ENCODE measurements at places on chromosomes 11 and 22.

- no peak for DNase-seq
- no peaks in the 10 kb centered on the region for H3K27me3 ChIP-seq
- H3K36me3 ChIP-seq = no peaks in the 10 kb centered on the region
- no peak overlapping the region for H3K4me3 ChIP-seq
- H3K27ac ChIP-seq = no peak overlapping the region
Measured at GRCh38 chr11:70470127-70470526, 71.8 kb downstream of the CTTN start.

- H3K36me3 ChIP-seq = no peaks in the 10 kb centered on the region
- no peak overlapping the region for H3K27ac ChIP-seq
- no peaks in the 10 kb centered on the region for H3K4me1 ChIP-seq
Measured at GRCh38 chr11:1815311-1815710, 19.5 kb upstream of the SYT8 start.

GRCh38 chr11:133149698-133150097, 382.6 kb downstream of the OPCML start:
- H3K27me3 ChIP-seq = no peaks in the 10 kb centered on the region
- no peaks in the 10 kb centered on the region for H3K36me3 ChIP-seq
- no peak overlapping the region for H3K4me3 ChIP-seq
- H3K27ac ChIP-seq = no peak overlapping the region

DNA sequence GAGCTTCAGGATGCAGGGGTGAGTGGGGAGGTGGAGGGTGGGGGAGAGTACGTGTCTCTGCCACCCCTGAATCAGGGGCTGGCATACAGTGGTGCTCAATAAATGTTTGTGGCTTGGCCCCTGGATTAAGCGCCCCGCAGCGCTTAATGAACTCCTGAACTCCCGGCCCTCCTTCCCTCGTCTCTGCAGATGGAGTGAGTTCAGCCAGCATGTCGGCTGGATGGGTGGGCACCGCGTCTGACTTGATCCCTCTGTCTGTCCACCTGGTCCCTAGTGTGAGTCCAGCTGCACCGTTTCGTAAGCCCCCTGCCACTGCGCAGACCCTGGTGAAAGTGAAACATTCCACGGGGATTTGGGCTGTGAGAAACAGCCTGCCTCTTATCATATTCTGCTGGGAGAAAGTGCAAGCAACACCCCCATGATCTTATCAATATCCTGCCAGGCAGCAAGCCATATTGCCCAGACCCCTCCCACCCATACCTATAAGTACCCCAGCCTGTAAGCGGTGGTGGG, 12.0 kb upstream of the MRGPRD start:
- no peak overlapping the region for H3K4me3 ChIP-seq
- no peaks in the 10 kb centered on the region for H3K4me1 ChIP-seq
- DNase-seq = no peak
- no peaks in the 10 kb centered on the region for H3K27me3 ChIP-seq

DNA sequence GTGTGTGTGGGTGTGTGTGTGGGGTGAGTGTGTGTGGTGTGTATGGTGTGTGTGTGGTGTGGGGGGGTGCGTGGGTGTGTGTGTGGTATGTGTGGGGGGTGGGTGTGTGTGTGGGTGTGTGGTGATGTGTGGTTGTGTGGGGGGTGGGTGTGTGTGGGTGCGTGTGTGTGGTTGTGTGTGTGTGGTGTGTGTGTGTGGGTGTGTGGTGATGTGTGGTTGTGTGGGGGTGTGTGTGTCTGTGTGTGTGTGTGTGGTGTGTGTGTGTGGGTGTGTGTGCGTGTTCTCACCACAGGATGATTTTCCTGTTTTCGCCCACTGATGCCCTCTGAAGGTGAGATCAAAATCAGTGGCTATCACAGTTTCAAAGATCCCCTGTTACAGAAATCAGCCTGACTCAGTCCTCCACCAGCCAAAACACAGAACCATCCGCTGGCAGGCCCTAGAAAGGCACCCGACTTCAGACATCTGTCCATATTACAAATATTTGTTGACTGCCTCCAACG, 24.7 kb downstream of the CPT1A start:
- H3K4me3 ChIP-seq = no peak overlapping the region
- no peak for DNase-seq
- no peak overlapping the region for H3K27ac ChIP-seq
- H3K4me1 ChIP-seq = peaks cover 5% of the 10 kb centered on the region
- no peaks in the 10 kb centered on the region for H3K36me3 ChIP-seq
- H3K27me3 ChIP-seq = no peaks in the 10 kb centered on the region

All from colonic mucosa (tissue), 4 donors.